ENCODE measurements at places on chromosomes 1 and 21.
A peak's percentile ranks its signal among the peaks of the same experiment; 100 is the strongest.

DNA sequence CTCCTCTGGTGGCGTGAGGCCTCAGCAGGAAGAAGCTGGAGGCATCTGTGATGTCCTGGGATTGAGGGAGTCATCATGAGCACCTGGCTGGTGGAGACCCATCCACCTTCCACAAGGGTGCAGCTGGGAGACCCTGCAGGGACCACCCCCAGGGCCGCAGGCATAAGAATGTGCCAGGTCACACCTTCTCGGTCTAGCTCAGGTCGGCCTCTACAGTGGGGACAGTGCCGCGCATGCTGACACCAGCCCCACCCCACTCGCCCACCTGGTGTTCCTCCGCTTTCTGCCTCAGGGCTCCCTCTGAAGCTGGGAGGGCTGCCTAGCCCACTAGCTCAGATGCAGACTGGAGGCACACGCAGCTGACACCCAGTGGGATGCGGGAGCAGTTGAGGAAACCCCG lies 5.8 kb upstream of the PAQR7 start:
- no peak for DNase-seq

- peak; percentile 14 for DNase-seq
These were observed 105.9 kb upstream of the C21orf91 start for GRCh38 chr21:17925000-17925610.

DNA sequence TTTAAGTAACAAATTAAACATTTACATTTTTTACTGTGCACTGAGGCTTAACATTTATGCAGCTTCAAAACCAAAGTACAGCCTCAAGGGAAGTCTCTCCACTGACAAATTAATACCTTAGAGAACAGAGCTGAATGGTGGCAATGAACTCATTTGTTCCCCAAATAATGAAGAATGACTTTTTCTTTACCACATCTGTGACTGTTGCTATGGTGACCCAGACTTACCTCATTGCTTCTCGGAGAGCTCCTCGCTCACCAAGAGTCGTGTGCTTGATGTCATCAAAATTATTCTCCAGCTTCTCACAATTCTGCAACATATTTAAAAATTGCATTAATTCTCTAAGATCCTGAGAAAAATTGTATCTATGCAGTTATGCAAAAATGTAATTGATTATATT lies 92.9 kb downstream of the DPYD start:
- DNase-seq, result no peak

GRCh38 chr1:245245021-245245667 lies 90.4 kb downstream of the KIF26B start:
- no peak for DNase-seq

DNA sequence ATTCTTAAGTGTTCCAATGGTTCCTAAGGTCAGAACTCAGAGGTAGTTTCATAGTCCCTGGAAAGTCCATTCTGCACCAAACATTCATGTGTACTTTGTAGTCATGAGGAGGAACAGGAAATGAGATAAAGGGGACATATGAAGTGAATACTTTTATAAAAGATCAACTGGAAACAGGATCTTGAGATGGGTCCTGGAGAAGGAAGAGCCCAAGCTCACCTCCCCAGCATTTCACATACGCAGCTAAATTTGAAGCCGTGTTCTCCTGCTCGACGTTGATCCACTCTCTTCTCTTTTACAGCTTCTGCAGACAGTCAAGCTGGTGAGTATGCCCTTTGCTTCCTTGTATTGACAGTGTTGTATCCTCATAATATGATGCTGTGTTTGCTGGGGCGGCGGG lies 429 bp downstream of the FCGR2A start:
- DNase-seq, result no peak

- no peak for DNase-seq
These were observed 69.2 kb upstream of the KIF26B start for GRCh38 chr1:245085508-245086095.

DNA sequence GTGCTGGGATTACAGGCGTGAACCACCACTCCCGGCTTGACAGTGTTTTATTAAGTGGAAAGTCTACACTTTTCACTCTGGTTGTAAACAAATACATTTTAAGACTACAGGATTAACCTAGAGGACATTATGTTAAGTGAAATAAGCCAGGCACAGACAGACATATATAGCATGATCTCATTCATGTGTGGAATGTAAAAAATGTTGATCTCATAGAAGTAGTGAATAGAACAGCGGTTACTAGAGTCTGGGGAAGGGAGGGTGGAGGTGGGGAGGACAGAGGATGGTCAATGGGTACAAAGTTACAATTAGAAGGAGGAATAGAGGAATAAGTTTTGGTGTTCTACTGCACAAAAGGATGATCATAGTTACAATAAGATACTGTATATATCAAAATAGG lies 16.9 kb downstream of the CTH start:
- DNase-seq, result no peak

- DNase-seq, result no peak
These were observed 171.7 kb downstream of the HS2ST1 start for GRCh38 chr1:87086120-87086519.

DNA sequence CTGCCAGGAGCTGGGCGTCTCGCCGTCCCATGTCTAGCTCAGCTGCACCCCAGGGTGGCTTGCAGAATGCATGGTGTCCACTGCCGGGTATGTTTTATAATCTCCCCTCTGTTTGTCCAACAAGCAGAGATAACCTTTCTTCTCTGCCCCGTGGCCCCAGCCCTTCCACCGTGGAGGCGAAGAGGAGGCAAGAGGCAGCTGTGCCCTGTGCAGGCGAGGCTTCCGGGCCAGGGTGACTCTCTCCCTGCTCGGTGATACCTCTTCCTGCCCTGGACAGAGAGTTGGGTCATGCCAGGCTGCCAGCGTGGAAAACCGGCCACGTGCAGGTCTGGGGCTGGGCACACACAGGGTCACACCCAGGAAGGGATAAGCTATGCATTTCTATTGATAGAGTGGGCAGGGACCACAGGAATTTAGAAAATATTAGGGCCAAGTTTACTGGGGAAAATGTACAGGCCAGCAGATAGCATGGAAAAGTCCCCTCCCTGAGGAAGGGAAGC lies at the start of gene TFF2:
TSS of gene TFF2 (minus strand) at position 68 of the 500 bp plus-strand sequence. CDS start at position 31, 37 bp downstream.
- DNase-seq, result no peak

DNA sequence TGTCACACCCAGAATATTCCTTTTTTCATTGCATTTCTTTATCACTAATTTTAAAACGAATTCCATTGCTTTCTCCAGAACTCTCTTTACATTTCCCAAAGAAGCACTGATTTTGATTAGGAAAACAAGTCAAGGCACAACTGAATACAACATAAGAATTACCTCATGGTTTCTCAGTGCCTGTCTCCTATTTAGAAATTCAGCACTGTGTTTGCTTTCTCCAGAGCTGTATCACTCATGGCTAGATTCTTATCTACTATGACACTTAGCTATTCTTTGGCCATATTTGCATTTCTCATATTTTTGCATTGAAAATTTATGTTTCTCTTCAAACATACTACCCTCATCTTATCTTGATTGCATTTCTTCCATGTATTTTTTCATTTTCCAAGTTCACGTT lies 1402.0 kb downstream of the MRPL39 start:
- no peak for DNase-seq

All from activated naive CD8-positive, alpha-beta T cell treated with anti-CD3 and anti-CD28 coated beads, Interleukin-2, amount 50 U/mL, for 16 hours (primary cell).